ENCODE measurements at places on chromosomes 6 and 20. TPM values are rescaled to one million over a fixed set of nuclear protein-coding genes. Genes with fewer than 3 reads are reported as not detected.

DNA sequence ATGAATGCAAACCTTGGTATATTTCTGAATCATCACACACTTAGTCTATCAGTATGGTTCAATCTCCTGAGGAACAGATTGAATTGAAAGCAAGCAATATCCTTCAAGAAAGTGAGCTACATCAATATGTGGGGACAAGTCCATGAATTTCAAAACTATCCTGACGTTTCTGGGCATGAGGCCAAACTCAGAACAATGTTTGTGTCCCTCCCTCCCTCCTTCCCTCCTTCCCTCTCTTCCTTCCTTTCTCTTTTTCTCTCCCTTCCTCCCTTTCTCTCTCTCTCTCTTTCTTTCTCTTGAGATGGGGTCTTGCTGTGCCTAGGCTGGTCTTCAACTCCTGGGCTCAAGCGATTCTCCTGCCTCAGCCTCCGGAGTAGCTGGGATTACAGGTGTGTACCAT is 27.9 kb upstream of the SYNCRIP start:
- H3K4me3 ChIP-seq: no peak overlapping the region
- DNase-seq: no peak
- peaks cover 26% of the 10 kb centered on the region for H3K4me1 ChIP-seq
- H3K27me3 ChIP-seq: no peaks in the 10 kb centered on the region
- peak overlapping the region; percentile 64 for H3K27ac ChIP-seq
- H3K36me3 ChIP-seq: peaks cover 15% of the 10 kb centered on the region

GSTA3 gene
- total RNA-seq: not detected

DNA sequence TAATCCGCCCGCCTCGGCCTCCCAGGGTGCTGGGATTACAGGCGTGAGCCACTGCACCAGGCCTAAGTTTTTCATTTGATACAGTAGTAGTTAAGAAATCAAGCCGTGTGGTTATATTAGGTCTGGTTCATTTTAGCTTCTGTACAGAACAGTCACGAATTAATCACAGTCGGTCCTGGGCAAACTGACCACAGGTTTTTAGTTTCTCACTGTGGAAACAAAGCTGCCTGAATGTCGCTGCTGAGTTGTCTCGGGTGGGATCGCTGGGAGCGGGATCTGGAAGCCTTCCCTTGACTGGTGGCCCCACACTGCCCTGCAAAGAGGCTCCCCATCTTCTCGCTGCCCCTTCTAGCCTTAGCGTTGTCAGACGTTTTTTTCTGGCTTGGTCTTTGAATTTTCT is 18.6 kb downstream of the UCKL1 start:
- H3K36me3 ChIP-seq: peaks cover 22% of the 10 kb centered on the region
- no peak overlapping the region for H3K4me3 ChIP-seq
- no peak overlapping the region for H3K27ac ChIP-seq
- no peaks in the 10 kb centered on the region for H3K27me3 ChIP-seq

BTNL2 gene
- not detected for total RNA-seq

EXOC2 gene
- total RNA-seq: 22.9 TPM

- no peak for DNase-seq
- H3K36me3 ChIP-seq: no peaks in the 10 kb centered on the region
- peaks cover 15% of the 10 kb centered on the region for H3K4me1 ChIP-seq
Observed at GRCh38 chr20:49344975-49345374, 67.1 kb upstream of the ZNFX1 start.

CCM2L gene
- 0.16 TPM for total RNA-seq

- H3K27ac ChIP-seq: no peak overlapping the region
- H3K4me1 ChIP-seq: no peaks in the 10 kb centered on the region
- no peak for DNase-seq
- peaks cover 3% of the 10 kb centered on the region for H3K36me3 ChIP-seq
Observed at GRCh38 chr6:125843593-125843992, 52.8 kb downstream of the NCOA7 start.

DNA sequence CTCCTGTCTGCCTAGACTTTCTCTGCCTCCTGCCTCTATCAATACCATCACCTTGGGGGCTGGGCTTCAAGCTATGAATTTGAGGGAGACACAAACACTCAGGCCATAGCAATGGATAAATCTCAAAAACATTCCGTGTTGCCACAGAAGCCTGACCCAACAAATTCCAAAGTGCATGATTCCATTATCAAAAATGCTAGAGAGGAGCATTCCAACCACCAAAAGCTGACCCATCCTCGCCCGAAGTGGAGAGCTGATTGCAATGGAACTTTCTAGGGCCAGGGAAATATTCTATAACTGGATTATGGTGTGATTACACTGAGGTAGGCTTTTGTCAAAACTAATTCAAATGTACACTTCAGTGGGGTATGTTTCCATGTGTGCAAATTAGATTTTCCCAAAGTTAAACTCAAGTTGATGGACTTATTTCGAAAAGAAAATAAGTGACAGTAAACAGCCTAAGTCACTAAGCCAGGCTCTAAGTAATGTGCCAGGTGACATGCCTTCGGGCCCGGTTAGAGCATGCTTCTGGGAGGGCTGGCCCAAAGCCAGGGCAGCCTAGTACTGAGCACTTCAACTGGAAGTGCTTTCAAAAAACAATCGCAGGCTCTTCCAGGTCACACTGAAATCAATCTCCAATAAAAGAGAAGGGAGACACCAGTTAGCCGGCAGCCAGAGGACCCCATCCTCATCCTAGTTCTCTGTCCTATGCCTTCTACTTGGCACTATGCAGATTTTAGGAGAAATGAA is 142.3 kb downstream of the TBXT start:
- no peak overlapping the region for H3K4me3 ChIP-seq
- H3K36me3 ChIP-seq: no peaks in the 10 kb centered on the region
- peaks cover 40% of the 10 kb centered on the region for H3K27me3 ChIP-seq

GRCh38 chr6:106334646-106335448 is 9.3 kb upstream of the ATG5 start:
- DNase-seq: no peak
- H3K27ac ChIP-seq: no peak overlapping the region
- peaks cover 15% of the 10 kb centered on the region for H3K4me1 ChIP-seq
- no peak overlapping the region for H3K4me3 ChIP-seq

DNA sequence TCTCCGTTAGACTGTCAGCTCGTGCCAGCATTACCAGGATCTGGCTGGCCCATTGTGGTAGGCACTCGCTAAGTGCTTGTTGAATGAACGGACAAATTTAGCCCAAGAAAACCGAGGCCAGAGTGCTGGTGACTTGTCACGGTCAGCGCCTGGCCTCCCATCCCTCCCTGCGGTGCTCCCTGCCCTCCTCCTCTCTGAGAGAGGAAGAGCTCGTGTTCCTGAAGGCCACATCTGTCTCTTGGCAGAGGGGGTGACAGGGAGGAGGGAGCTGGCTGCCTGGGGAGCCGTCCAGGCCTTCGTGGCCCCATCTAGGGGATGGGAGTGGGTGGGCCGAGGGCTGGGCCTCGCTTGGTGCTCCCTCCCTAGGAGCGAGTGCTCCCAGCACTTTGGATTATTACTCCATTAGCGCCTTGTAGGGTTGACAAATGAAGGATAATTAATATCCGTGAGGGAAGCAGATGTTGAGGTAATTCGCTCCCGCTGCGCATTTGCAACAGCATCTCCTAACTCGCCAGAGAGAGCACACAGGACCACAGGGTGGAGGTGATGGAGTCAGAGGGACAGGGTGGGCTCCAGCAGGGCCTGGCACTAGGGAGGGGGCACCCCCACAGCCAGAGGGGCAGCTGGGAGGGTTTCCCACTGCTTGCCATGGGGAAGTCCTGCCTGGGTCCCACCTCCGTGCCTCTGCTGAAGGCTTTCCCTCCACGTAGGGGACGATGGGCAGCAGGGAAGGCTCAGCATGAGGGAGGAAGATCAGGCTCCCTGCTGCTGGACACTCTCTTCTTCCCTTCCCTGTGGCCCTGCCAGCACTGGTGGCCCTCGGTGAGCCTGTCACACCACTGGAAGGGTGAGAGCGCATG is 37.0 kb downstream of the VSTM2L start:
- H3K4me1 ChIP-seq: peaks cover 5% of the 10 kb centered on the region
- H3K4me3 ChIP-seq: no peak overlapping the region

- no peak overlapping the region for H3K27ac ChIP-seq
- H3K27me3 ChIP-seq: no peaks in the 10 kb centered on the region
- DNase-seq: no peak
- H3K4me1 ChIP-seq: peaks cover 4% of the 10 kb centered on the region
Observed at GRCh38 chr6:45044086-45044485, 284.0 kb upstream of the RUNX2 start.

SLC22A2 gene
- not detected for total RNA-seq

GRCh38 chr6:70985156-70985555 is 28.3 kb upstream of the B3GAT2 start:
- no peak overlapping the region for H3K4me3 ChIP-seq
- DNase-seq: no peak
- no peaks in the 10 kb centered on the region for H3K36me3 ChIP-seq
- H3K27me3 ChIP-seq: peaks cover 4% of the 10 kb centered on the region

GDAP1L1 gene
- total RNA-seq: 0.40 TPM

GRCh38 chr6:134005800-134006199 is 46.6 kb downstream of the SLC2A12 start:
- no peaks in the 10 kb centered on the region for H3K27me3 ChIP-seq
- H3K36me3 ChIP-seq: peaks cover 12% of the 10 kb centered on the region
- H3K4me1 ChIP-seq: peaks cover 1% of the 10 kb centered on the region
- no peak overlapping the region for H3K27ac ChIP-seq

DNA sequence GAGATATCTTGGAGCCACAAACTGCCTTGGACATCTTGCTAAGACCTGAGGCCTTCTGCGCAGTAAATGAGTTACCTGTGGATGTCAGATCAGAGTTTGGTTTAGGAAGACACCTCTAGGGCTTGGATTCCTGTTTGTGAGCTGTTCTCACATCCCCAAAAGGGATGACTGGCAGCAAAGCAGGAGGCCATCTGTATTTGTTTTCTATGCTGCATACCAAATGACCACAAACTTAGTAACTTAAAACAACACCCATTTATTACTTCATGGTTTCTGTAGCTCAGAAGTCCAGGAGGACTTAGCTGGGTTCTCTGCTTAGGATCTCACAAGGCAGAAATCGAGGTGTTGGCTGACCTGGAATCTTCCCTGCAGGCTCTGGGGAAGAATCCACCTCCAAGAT is 116.7 kb downstream of the UNC5CL start:
- H3K4me1 ChIP-seq: peaks cover 4% of the 10 kb centered on the region
- DNase-seq: no peak
- peaks cover 61% of the 10 kb centered on the region for H3K27me3 ChIP-seq
- no peak overlapping the region for H3K4me3 ChIP-seq
- H3K36me3 ChIP-seq: no peaks in the 10 kb centered on the region
- no peak overlapping the region for H3K27ac ChIP-seq

EBF4 gene
- 78.8 TPM for total RNA-seq

RNF146 gene
- 51.6 TPM for total RNA-seq

All from mesothelial cell of epicardium (in vitro differentiated cells).